C1 segment of cervical spinal cord (tissue), 14 donors: ENCODE measurements at places on chromosomes 11 and 22.

DNA sequence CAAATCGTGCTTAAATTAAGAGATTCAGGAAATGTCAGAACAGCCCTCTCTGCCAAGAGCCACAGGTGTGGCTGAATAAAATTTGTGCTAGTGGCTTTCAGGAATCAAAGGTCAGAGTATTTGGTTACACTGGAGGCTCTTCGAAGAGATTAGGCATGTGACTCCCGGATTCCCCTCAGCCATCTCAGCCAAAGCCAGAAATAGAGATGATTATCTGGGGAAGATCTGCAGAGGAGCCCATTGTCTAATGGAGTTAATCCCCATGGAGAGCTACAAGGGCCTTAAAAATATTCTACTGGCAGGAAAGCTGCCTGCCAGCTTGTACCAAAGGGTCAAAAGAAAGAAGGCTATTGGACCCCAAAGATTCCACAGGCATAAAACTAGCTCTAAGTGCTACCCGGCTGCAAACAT, 1259.5 kb downstream of the TBC1D22A start:
- DNase-seq, result no peak

DNA sequence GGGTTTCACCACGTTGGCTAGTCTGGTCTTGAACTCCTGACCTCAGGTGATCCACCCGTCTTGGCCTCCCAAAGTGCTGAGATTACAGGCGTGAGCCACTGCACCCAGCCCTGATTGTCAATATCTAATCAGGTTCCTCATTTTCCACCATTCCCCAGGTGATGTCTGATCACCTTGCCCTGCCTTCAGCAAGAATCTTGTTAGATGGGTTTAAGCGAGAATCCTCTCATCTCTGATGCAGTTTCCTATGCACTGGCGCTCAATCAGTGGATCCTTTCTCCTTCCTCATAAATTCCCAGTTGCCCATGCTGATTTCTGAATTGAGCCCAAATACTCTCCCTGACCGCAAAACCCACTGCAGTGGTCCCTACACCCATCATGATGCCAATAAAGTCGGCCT, 664 bp upstream of the ZC3H7B start:
- no peak for DNase-seq

- DNase-seq, result no peak
Measured at GRCh38 chr22:29765905-29766631, 739 bp downstream of the ZMAT5 start.

DNA sequence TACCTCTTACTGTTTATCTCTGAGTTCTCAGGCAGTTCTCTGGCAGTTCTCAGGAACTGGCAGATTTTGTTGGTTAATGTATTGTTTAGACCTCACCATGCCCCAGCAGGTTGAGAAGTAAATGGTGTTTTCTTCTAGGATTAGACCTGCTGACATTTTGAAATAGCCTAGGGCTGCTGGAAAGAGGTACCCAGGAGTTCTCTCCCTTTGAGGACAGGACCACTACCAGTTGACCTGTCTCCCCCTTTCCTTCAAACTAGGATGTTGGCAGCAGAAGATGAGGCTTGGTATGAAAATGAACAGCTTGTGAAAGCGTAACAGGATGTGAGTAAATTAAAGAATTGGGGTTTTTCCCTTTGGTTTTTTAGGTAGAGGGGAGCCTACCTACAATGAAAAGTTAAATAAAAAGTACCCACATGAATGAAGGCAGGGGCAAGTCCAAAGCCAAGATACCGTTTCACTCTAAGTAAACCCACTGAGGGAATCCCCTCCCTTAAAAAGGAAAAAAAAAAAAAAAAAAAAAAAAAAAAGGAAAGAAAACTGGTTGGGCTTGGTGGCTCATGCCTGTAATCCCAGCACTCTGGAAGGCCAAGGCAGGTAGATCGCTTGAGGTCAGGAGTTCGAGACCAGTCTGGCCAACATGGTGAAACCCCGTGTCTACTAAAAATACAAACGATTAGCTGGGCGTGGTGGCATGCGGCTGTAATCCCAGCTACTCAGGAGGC, 96.2 kb downstream of the PDHX start:
- DNase-seq, result no peak

GRCh38 chr11:121564948-121565684, 112.3 kb upstream of the SORL1-AS1 start:
- no peak for DNase-seq

DNA sequence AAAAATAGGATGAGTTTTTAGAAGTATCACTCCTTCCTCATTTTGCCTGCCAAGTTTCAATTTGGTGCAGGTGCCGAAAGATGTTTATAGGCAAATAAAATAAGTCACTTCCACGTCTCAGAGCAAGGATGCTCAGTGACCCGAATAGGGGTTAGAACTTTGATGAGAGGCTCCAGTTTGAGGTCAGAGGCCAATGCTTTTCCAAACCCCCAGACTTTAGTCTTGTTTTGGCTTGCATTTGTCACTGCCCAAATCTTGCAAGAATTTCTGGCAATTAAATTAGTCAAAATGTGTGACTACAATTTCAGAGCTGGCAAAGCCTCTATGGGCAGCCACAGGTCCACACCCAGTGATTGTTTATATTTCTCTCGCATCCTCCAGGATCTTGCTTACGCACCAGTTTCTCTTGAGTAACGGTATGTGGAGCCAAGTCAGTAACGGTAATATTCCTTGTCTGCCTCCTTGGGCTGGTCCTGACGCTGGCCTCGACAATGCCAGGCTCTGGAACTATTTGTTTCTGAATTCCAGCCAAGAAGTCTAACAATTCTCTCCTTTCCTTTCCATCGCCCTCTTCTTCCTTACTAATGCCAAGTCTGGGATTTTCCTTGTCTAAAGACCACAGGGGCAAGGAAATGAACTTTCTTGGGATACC, 9.9 kb upstream of the NUP160 start:
- DNase-seq, result no peak

DNA sequence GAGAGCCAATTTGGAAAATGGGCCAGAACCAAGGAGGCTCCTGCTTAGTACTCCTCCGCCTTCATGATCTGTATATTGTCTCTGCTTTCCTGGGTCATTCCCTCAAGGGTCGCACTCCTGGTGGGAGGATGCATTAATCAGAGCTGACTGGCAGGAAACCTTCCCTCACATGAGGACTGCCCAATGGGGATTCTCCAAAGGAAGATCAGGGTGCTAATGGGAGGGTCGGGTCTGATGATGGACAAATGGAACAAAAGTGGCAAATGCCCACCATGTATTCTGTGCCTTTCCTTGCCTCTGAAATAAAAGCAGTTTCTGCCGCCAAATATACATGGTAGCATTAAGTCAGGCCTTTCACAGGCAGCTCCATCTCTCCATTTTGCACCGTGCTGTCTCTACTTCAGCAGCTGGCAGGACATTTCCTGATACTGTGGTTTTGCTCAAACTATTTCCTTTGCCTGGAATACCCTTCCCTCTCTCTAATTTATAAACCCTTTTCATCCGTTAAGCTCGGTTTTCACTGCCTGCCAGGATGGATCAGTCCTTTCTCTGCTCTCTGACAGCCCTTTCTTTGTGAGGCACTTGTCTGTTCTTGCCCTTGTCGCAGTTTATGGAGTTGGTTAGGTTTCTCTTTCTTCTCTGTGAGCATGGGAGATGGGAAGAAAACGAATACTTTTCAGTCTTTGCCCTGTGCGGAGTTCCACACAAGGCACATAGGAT, 13.5 kb downstream of the SREBF2 start:
- no peak for DNase-seq

- DNase-seq, result peak; percentile 44
Measured at GRCh38 chr22:49930596-49931412, 12.4 kb downstream of the CRELD2 start.

DNA sequence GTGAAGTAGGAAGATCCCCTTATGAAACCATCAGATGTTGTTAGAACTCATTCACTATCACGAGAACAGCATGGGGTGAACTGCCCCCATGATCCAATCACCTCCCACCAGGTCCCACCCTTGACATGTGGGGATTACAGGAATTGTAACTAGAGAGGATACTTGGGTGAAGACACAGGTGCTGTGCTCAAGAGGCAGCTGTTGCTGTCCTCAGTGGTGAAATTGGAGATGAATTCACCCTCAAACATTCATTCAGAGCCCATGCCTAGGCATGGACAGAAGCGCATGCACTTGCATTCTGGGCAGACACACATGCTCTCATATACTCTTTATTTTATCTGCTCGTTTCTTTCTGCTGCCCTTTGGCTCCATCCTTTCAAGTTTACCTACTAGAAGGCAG, 385.0 kb downstream of the INSC start:
- no peak for DNase-seq

DNA sequence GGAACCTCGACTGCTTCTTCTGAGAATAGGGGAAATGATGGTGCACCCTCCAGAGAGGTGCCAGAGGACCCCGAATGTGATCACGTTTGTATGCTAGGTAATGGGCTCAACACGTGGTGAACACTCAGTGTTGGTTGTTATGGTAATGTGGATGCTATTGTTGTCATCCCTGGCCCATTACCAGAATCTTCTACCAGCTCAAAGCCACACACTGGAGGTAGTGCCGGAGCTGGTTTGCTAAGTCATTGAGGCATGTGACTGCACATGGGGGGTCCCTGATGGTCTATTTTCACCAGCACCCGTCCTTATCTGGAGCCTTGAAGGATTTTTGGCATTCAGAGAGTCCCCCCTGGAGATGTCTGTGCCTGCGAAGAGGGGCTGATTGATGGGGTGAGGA, 119.1 kb upstream of the CD82 start:
- DNase-seq, result no peak

- DNase-seq, result no peak
Measured at GRCh38 chr11:12125609-12126149, 15.3 kb downstream of the MICAL2 start.

DNA sequence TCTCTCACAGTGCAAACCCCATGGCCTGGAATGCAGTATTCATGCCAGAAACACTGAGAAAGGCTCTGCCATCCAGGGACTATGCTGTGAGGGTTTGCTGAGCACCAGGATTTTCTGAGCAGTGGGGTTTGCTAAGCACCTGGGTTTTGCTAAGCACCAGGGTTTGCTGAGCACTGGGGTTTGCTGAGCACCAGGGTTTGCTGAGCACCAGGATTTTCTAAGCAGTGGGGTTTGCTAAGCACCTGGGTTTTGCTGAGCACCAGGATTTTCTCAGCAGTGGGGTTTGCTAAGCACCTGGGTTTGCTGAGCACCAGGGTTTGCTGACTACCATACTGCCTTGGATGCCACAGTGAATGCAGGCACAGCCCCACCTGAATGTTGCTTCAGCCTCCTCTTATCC, 48.3 kb upstream of the SMIM38 start:
- no peak for DNase-seq

DNA sequence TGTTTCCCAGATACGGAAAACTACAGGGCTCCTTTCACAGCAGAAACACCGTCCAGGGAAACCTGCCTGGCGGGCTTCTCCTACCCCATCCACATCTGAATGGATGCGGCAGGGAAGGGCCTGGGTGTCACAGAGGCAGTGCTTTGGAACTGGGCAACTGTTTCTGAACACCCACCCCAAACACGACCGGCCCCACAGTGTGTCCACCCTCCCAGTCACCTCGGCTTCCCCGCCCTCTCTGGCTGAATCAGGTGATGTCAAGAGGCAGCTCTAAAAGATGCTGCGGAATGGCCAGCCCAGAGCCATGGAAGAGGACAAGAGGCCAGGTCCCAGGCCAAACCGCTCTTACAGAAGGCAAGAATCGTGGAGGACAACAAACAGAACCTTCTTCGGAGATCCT, 22.0 kb downstream of the IFT27 start:
- DNase-seq, result no peak

DNA sequence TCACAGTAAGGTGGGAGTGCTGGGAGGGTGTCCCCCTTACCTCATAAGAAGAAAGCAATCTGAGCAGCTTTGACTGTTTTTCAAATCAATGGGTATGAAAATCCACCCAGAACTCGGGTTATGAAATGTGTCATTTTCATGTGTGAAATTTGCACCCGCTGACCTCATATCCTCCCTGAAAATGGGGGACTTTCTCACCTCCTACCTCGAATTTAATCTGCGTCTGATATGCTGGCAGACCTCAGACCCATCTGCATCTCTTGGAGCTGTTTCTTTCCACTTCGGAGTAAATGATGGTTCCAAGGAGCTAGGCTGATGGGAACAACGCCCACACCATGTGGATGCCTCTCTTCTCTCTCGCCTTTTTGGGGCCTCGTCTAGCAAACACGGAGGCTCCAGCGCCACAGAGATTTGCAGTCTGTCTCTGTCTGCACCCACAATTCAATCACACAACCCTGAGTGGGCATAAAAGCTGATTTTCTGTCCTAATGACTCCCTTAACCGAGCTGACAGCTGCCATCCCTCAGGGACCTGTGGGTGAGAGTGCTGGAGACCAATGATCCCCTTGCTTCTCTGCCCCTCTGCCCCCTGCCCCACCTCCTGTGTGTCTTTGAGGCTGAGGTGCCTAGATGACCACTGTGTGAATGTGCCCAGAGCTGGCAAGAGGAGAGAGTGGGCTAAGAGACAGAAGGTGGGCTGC, 71.0 kb downstream of the TRIM29 start:
- no peak for DNase-seq

GRCh38 chr11:78929207-78929905, 354.7 kb upstream of the NARS2 start:
- no peak for DNase-seq

- no peak for DNase-seq
Measured at GRCh38 chr11:14971865-14972580, at the start of gene CALCA. TSS of gene CALCA (minus strand) at chr11:14972351. CDS start at chr11:14971192, 1,159 bp downstream.

DNA sequence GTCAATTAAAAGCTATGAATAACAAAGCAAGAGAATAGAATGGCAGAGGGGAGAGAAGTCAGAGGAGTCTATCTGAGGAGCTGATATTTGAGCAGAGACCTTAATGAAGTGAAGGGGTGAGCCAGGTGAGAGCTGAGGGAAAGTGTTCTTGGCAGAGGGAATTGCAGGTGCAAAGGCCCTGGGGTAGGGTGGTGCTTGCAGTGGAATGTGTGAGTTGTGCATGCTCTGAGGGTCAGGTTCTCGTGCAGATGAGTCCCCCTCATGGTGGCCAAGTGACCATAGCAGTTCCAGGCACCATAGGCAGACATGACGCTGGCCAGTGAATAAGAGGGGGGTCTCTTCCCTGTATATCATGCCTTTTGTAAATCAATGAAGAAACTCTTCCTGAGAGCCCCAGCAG, 58.9 kb upstream of the ALX4 start:
- DNase-seq, result no peak

GRCh38 chr22:16975155-16975885, 32.7 kb downstream of the GAB4 start:
- no peak for DNase-seq

GRCh38 chr11:117489999-117490679, 162.5 kb downstream of the CEP164 start:
- no peak for DNase-seq

DNA sequence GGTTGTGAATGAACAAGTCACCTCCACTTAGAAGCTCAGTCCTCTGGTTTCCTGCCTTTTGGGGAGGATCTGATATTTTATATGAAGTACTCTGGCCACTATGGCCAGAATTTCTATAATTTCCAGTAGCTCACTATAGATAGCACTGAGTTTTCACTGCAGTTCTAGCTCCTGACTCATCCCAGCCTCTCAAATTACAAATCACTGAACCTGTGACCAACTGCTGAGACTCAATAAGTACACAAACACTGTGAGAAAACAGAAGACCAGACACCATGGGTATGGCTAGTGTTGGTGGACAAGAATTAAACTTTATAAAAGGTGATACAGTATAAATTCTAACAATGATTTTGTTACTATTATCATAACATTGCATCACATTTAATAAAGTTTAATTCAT, 47.1 kb upstream of the UCP3 start:
- no peak for DNase-seq

- DNase-seq, result no peak
Measured at GRCh38 chr11:41483956-41484355, 24.5 kb upstream of the LRRC4C start.

GRCh38 chr22:40388231-40388630, 17.8 kb downstream of the SGSM3 start:
- no peak for DNase-seq
